ENCODE measurements at places on chromosomes 16 and 17.

DNA sequence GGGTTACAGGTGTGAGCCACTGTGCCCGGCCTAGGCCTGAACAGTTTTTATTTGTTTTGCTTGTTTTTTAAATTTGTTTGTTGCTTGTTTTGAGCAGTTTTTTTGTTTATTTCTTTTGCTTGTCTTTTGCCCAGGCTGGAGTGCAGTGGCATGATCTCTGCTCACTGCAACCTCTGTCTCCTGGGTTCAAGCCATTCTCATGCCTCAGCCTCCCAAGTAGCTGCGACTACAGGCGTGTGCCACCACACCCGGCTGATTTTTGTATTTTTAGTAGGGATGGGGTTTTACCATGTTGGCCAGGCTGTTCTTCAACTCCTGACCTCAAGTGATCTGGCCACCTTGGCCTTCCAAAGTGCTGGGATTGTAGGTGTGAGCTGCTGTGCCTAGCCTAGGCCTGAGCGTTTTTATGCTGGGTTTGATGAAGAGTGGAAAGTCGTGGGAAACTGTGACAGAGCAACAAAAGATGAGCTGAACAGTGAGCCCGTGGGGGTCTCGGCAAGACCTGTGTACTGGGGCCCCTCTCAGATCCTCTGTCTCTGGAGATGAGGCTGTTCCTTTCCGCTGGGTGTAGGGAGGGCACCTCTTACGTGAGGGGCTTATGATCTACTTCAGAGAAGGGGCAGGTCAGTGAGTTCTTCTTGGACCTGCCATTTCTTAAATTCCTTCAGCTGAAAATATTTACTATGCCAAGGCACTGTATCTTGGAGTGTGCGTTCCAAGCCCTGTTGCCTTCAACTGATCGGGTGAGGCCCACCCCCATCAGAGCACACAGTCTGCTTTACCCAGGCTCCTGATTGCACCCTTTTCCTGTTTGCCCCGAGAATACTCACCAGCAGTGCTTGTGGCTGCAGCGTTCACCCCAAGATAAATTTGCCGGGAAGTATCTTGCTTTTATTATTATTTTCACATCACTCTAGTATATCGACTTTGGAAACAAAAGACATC is 322.1 kb downstream of the SEC14L1 start:
- no peak for DNase-seq

DNA sequence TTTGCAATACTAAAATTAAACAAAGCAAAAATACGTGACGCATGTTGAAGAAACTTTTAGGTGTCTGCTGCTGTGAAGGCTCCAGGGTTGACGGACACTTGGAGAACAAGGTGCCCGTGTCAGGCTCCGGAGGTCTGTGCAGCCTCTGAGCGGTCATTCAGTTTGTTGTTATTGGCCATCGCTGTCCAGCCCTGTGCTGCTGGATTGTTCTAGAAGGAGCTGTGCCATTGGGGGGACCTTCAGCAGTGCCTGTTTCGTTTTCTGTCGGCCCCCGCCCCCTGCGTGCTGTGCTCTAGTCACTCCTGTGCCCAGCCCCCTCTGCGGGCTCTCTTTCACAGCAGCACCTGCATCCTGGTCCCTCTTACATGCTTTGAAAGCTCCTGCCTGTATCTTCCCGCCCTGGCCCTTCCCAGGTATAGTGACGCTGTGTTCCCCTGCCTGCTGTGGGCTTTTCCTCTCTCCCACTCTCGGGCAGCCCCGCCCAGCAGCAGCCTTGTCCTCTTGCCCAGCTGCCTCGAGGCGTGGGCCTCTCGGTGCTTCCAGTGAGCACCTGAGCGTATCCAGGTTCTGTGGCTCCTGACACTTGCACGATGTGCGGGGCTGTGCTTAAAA is 50.7 kb downstream of the RNF213 start:
- no peak for DNase-seq

GRCh38 chr16:89084814-89085612 is 8.6 kb upstream of the ACSF3 start:
- DNase-seq: no peak

- no peak for DNase-seq
These were observed 266.4 kb upstream of the RPL38 start for GRCh38 chr17:73936908-73937627.

DNA sequence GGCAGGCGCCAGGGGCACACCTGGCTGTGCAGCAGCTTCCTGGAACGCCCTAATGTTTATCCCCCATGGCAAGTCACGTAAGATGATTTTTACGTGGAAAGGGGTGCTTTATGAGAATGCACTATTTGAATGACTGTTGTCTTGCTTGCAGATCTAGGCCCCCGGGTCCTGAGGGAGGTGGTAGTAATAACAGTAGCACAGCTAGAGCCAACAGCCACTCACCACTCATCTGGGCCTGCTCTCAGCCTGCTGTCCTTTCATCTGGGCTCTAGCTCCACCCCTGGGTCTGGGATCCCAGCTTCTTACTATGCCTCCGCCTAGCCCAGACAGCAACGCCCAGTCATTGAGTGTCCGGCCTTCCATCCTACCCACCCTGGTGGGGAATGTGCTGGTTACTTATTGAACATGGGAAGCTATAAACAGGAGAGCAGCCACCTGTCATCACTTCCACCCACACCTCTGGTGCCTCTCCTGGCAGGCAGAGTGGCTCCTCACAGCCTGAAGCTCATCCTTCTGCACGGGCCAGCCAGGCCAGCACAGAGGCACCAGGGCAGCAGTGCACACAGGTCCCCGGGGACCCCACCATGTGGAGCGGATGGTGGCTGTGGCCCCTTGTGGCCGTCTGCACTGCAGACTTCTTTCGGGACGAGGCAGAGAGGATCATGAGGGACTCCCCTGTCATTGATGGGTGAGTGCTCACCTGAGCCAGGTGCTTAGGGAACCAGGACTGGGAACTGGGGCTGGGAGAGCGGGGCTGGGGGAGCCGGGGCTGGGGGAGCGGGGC is 16.6 kb downstream of the DPEP1 start:
- no peak for DNase-seq

GRCh38 chr17:76458580-76459490 is 5.9 kb upstream of the UBE2O start:
- DNase-seq: no peak

Measured in esophagus squamous epithelium (tissue), 5 donors.